Activated naive CD8-positive, alpha-beta T cell treated with anti-CD3 and anti-CD28 coated beads, Interleukin-2, amount 50 U/mL, for 24 hours (primary cell): ENCODE measurements at places on chromosomes 5 and 9.

- H3K4me1 ChIP-seq, result no peaks in the 10 kb centered on the region
- H3K27ac ChIP-seq, result no peak overlapping the region
- no peaks in the 10 kb centered on the region for H3K36me3 ChIP-seq
- no peak overlapping the region for H3K4me3 ChIP-seq
Observed at GRCh38 chr5:8188874-8189565, 320.1 kb downstream of the MTRR start.

- no peaks in the 10 kb centered on the region for H3K27me3 ChIP-seq
- no peak for DNase-seq
- H3K36me3 ChIP-seq, result no peaks in the 10 kb centered on the region
- no peak overlapping the region for H3K4me3 ChIP-seq
- H3K4me1 ChIP-seq, result no peaks in the 10 kb centered on the region
- no peak overlapping the region for H3K27ac ChIP-seq
Observed at GRCh38 chr5:18043344-18043743, 409.1 kb downstream of the TAF11L14 start.

- H3K36me3 ChIP-seq, result no peaks in the 10 kb centered on the region
- no peak overlapping the region for H3K4me3 ChIP-seq
- H3K27ac ChIP-seq, result no peak overlapping the region
- H3K4me1 ChIP-seq, result peaks cover 8% of the 10 kb centered on the region
- no peak for DNase-seq
- H3K27me3 ChIP-seq, result no peaks in the 10 kb centered on the region
Observed at GRCh38 chr5:93724791-93725190, 16.6 kb downstream of the POU5F2 start.

- no peaks in the 10 kb centered on the region for H3K27me3 ChIP-seq
- H3K27ac ChIP-seq, result no peak overlapping the region
- H3K36me3 ChIP-seq, result no peaks in the 10 kb centered on the region
- DNase-seq, result no peak
- no peaks in the 10 kb centered on the region for H3K4me1 ChIP-seq
- H3K4me3 ChIP-seq, result no peak overlapping the region
Observed at GRCh38 chr5:154690488-154690887, 64.7 kb upstream of the LARP1 start.

DNA sequence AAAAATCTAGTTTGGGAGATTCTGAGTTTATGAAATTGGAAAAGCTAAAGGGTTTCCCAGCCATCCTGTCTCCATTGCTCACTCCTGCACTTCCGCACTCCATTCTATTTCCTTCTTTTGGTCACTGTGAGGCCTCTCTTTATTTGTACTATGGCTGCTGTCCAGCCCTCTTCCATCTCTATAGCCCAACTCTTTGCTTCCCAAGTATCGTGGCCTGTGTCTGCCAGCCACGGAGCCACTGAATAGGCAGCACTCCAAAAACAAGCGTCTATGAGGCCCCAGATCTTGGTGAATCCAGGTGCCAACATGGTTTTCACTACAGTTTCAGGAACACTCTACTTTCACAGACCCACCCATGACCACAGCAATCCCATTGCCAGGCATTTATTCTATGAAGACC is 37.2 kb downstream of the GRAMD2B start:
- no peak overlapping the region for H3K4me3 ChIP-seq
- peaks cover 14% of the 10 kb centered on the region for H3K4me1 ChIP-seq
- no peak overlapping the region for H3K27ac ChIP-seq
- H3K36me3 ChIP-seq, result no peaks in the 10 kb centered on the region

GRCh38 chr5:31617867-31618266 is 21.1 kb upstream of the PDZD2 start:
- H3K27ac ChIP-seq, result no peak overlapping the region
- peaks cover 30% of the 10 kb centered on the region for H3K27me3 ChIP-seq
- H3K4me3 ChIP-seq, result no peak overlapping the region
- DNase-seq, result no peak

GRCh38 chr5:126122942-126123341 is 300.3 kb upstream of the GRAMD2B start:
- H3K4me1 ChIP-seq, result no peaks in the 10 kb centered on the region
- no peak overlapping the region for H3K27ac ChIP-seq
- DNase-seq, result no peak
- H3K27me3 ChIP-seq, result no peaks in the 10 kb centered on the region
- no peak overlapping the region for H3K4me3 ChIP-seq

DNA sequence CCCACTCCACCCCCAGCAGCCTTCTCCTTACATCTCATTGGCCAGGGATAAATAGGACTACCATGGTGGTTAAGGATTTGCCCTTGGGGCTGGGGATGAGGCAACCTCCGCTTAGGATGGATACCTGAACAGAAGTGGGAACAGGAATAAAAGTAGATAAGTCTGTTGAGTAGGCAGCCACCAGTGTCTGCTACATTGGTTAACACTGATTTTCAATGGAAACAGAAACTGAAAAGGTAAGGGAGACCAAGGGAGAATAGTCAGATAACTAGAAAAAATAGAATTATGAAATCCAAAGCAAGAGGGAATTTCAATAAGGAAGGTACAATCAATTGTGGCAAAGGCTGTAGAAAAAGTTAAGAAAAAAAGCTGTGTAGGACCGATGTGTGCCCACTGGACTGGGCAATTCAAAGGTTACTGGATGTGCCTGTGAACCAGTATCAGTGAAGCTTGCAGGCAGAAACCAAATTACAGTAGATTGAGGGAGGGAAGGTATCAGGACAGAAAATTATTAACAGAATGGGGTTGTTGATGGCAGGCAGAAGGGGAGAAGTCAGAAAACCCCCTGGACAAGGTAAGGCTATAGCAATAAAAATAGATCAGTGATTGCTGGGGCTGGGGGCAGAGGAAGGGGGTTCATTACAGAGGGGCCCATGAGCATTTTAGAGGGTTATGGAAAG is 48.7 kb downstream of the DNAJC21 start:
- H3K27me3 ChIP-seq, result no peaks in the 10 kb centered on the region
- peaks cover 1% of the 10 kb centered on the region for H3K36me3 ChIP-seq
- no peak overlapping the region for H3K27ac ChIP-seq
- no peak overlapping the region for H3K4me3 ChIP-seq
- H3K4me1 ChIP-seq, result no peaks in the 10 kb centered on the region
- DNase-seq, result no peak
